ENCODE measurements at places on chromosomes 11 and 22. TPM values are rescaled to one million over a fixed set of nuclear protein-coding genes. Genes with fewer than 3 reads are reported as not detected.

The LRP4 gene
- 7.1 TPM for total RNA-seq

The DMC1 gene
- 6.1 TPM for total RNA-seq

The C11orf87 gene
- total RNA-seq: not detected

The GCAT gene
- total RNA-seq: 2.6 TPM

The TMEM86A gene
- 0.29 TPM for total RNA-seq

The MIAT gene
- 0.34 TPM for total RNA-seq

The BLID gene
- not detected for total RNA-seq

The TECTA gene
- 0.03 TPM for total RNA-seq

The OAF gene
- 9.9 TPM for total RNA-seq

The ISX gene
- not detected for total RNA-seq

The UBQLN3 gene
- not detected for total RNA-seq

The HIPK3 gene
- total RNA-seq: 10.6 TPM

The BCL2L13 gene
- total RNA-seq: 32.7 TPM

The SAA2 gene
- not detected for total RNA-seq

The ZNF214 gene
- total RNA-seq: 0.76 TPM

The CEP126 gene
- total RNA-seq: 4.6 TPM

The PHF21A gene
- 14.4 TPM for total RNA-seq

The BACE1-AS gene
- total RNA-seq: 2.1 TPM

The KLHL35 gene
- 0.51 TPM for total RNA-seq

The NXPE1 gene
- total RNA-seq: not detected

The LINC01488 gene
- total RNA-seq: not detected

The BRSK2 gene
- total RNA-seq: 5.6 TPM

The F2 gene
- total RNA-seq: 2.0 TPM

The DEFB131B gene
- total RNA-seq: not detected

The PHOX2A gene
- total RNA-seq: not detected

The OR5D16 gene
- total RNA-seq: not detected

The MRGPRX3 gene
- not detected for total RNA-seq

The ASCL2 gene
- not detected for total RNA-seq

The KRTAP5-1 gene
- not detected for total RNA-seq

The GAB4 gene
- not detected for total RNA-seq

The GAB2 gene
- total RNA-seq: 3.7 TPM

The OR5AK2 gene
- total RNA-seq: not detected

The BTBD18 gene
- not detected for total RNA-seq

The AMPD3 gene
- 8.3 TPM for total RNA-seq

The OR6Q1 gene
- total RNA-seq: not detected

The TUB gene
- total RNA-seq: 5.2 TPM

The SEPTIN3 gene
- 1.2 TPM for total RNA-seq

The GUCY1A2 gene
- total RNA-seq: 0.07 TPM

The UQCC3 gene
- total RNA-seq: 38.3 TPM

Measured in A549 treated with RU486 at 1 μM for 4 hours (cell line).